IMR-90 (cell line): ENCODE measurements at places on chromosomes 12 and 14.
A peak's percentile ranks its signal among the peaks of the same experiment; 100 is the strongest.

DNA sequence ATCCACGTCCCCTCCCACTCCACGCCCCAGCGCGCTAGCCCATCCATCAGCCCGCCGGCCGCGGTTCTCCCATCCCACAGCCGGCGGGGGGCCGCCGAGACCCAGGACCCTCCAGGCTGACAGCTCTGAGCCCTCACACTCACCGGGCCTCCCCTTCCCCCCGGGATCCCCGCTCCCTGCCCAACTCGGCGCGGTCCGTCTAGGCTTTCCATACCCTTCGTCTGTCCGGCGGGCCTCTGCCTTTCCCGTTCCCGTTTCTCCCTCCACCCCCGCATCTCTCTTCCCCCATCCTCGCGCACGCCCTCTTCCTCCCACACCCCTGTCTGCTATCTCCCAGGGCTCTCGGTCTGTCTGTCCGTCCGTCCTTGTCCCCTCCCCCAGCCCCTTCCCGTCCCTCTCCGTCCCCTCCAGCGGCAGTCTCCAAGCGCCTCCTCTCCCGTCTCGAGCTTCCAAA, 726 bp downstream of the ZFHX2 start:
- no peaks in the 10 kb centered on the region for H3K36me3 ChIP-seq
- peaks cover 9% of the 10 kb centered on the region for H3K4me1 ChIP-seq
- H3K27ac ChIP-seq, result peak overlapping the region; percentile 2; the same call in 1 of the 2 replicates
- DNase-seq, result peak; percentile 10
- no peaks in the 10 kb centered on the region; the same call in 1 of the 2 replicates for H3K27me3 ChIP-seq
- H3K4me3 ChIP-seq, result peak overlapping the region; percentile 64

- H3K27ac ChIP-seq, result no peak overlapping the region
- peaks cover 22% of the 10 kb centered on the region for H3K4me1 ChIP-seq
- no peak for DNase-seq
- H3K36me3 ChIP-seq, result no peaks in the 10 kb centered on the region
These were observed 200.3 kb upstream of the PLEKHG7 start for GRCh38 chr12:92502417-92503028.

DNA sequence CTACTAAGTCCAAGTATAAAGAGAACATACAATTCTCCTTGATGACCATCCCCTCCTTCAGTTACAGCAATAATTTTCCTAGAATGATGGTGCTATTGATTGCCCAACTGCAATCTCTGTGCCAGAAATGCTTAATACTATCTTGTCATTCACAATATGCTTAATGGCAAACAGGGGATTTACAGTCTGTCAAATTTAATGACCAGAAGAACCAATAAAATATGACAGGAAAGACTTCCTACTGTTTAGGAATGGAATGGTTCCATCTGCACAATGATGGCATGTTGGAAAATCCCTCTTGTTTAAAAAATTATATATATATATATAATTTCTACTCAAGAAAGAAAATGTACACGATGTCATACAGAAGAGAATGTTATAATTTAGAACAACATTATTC, 623.2 kb downstream of the CCER1 start:
- no peaks in the 10 kb centered on the region for H3K27me3 ChIP-seq
- no peak for DNase-seq
- no peak overlapping the region for H3K27ac ChIP-seq
- H3K36me3 ChIP-seq, result no peaks in the 10 kb centered on the region

DNA sequence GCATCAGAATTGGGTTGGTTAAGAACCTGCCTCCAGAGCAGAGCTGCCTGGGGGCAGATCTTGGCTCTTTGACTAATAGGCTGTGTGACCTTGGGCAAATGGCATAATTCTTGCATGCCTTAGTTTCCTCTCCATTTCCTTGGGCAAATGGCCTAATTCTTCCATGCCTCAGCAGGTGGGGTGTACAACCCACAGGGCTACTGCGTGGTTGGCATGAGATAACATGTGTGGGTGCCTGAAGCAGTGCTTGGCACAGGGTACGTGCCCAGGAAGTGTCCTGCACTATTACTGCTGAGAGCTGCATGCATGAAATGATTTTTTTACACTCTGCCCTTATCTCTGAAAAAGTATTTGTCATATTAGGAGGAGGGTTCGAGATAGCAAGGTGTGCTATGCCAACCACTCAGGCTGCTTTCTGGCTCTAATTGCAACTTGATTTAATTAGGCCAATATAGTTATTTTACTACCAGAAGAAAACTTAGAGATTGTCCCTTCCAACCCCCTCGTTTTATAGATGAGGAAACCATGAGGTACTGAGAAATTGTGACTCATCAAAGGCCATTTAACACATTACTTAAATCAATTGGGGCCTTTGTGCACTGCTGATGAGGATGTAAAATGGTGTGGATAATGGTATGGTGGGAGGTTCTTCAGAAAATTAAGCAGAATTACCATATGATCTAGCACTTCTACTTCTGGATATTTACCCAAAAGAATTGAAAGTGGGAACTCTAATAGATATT, 161.6 kb upstream of the HIF1A start:
- H3K27me3 ChIP-seq, result no peaks in the 10 kb centered on the region
- H3K27ac ChIP-seq, result no peak overlapping the region
- H3K4me1 ChIP-seq, result peaks cover 34% of the 10 kb centered on the region
- no peak overlapping the region for H3K4me3 ChIP-seq
- H3K36me3 ChIP-seq, result no peaks in the 10 kb centered on the region
